ENCODE measurements at places on chromosomes 3 and 15.

DNA sequence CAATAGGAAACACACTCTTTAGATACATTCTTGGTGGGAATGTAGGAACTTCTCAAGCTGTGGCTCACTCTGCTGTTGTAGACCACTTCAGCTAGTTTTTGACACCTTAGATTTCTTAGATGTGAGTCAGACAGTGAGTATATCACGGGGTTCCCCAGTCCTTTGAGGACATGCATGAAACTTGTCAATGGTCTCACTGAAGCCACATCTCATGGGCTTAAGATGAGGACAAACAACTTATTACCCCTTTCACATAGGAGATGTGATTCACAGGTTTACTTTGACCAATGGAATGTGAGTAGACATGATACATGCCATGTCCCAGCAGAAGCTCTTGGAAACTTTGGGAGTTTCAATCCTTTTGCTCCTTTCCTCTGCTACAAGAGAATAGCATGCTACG, 325.5 kb downstream of the CHST2 start:
- DNase-seq, result no peak

DNA sequence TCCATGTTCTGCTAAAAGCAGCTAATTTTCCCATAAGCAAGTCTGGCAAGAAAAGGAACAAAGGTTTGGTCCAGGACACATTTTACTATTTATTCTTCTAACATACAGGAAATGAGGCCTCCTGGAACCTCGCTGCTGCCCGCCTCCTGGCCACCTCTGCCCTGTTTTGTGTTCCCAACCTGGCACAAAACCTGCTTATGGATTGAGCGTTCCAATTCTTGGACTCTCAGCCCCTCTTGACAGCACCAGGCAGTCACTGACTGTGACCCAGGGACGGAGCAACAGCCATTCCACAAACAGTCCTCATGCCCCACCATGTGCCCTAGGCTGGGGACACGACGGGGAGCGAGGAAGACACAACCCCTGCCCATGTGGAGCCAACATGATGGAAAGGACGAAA, 11.6 kb upstream of the SSUH2 start:
- DNase-seq, result no peak

DNA sequence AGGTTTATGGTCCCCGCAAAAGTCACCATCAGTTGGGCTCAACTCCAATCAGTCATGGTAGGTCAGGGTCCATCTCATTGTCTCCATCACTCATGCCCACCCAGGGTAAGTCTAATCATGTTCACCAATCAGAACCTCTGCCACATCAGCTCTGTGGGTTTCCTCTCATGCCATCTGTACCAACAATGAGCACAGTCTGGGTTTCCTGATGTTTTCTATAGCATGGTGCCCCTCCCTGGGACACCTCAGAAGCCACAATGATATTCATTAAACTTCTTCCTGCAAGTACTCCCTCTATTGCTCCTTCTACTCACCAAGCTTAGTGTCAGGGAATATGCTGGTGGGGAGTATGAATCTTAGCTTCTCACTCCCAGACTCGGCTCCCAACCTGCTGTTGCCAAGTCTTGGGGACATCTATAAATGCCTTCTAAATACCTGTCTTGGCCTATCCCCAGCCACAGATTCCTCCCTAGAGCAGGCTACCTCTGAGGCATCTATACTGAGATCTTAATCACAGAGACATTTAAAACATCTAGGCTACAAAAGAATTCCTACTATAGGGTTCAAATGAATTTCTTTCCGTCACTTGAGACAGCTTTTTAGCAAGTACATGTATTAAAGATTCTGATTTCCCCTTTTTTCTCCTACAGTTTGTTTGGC, 5.0 kb upstream of the CCR2 start:
- DNase-seq, result no peak

- no peak for DNase-seq
Observed at GRCh38 chr15:75943713-75944215, 40.1 kb downstream of the FBXO22 start.

DNA sequence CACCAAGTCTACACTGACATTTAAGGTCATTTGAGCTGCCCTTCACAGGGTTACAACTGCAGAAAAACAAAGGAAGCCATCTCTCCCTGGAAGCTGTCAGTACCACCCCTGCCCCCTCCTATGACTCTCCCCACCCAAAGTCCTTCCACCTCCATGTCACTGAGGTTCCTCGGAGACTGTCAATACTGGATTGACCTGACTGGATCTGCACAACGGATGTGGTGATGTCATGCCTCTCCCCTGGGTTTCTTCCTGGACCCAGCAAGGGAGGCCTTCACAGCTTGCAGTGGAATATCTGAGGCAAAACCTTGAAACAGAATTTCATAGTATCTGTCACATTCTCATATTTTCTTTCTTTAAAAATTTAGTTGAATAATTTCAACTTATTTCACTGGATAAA, 153.5 kb downstream of the CLSTN2 start:
- no peak for DNase-seq

GRCh38 chr3:5799398-5799797, 611.9 kb downstream of the EDEM1 start:
- DNase-seq, result no peak

GRCh38 chr3:164465172-164465571, 613.1 kb downstream of the SI start:
- DNase-seq, result no peak

GRCh38 chr3:129105862-129106261, 15.7 kb downstream of the RAB43 start:
- DNase-seq, result no peak

GRCh38 chr3:126277629-126278378, 79.4 kb downstream of the KLF15 start:
- no peak for DNase-seq

- DNase-seq, result no peak
Observed at GRCh38 chr3:74636981-74637380, 22.5 kb upstream of the CNTN3 start.

GRCh38 chr3:64901522-64901885, 213.7 kb upstream of the ADAMTS9 start:
- no peak for DNase-seq

- no peak for DNase-seq
Observed at GRCh38 chr3:157914882-157915281, 191.3 kb downstream of the SHOX2 start.

DNA sequence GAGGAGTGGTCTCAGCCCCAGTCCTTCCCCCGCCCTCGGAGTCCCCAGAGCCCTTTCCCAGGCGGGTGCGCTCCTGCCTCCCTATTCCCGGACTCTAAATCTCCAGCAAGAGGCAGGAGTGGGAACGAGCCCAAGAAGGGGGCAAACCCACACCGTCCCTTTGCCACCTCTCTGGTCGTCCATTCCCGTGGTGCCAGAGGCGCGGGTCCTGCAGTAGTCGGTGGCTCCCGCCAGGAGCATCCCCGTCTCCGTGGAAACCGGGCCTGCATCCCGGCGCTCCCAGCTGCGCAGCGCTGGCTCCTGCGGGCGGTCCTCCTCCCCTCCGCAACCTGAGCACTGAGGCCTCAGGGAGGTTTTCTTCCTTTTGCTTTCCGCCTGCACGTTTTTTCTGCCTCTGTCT, 44.8 kb downstream of the LHFPL4 start:
- no peak for DNase-seq

DNA sequence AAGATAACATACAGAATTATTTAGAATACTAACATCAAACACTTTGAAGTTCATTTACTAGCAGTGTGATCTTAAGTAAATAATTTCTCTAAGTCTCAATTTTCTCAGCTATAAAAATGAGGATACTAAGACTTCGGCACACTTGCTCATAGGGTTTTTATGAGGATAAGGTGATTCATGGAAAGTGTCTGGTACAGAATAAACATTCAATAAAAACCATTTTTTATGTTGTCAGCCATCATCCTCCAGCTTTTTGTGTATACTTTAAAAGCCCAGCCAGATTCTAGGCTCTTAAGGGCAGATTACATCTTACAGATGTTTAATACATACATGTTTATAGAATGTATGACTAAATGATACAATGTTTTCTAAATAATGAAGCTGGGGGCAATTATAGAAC, 56.8 kb downstream of the FEZF2 start:
- no peak for DNase-seq

GRCh38 chr15:68200016-68200861, 4.9 kb downstream of the CALML4 start:
- DNase-seq, result no peak
